Activated CD4-positive, CD25-positive, alpha-beta regulatory T cell treated with anti-CD3 and anti-CD28 coated beads, Interleukin-2, amount 50 U/mL, for 16 hours (primary cell): ENCODE measurements at places on chromosomes 7 and 10.

DNA sequence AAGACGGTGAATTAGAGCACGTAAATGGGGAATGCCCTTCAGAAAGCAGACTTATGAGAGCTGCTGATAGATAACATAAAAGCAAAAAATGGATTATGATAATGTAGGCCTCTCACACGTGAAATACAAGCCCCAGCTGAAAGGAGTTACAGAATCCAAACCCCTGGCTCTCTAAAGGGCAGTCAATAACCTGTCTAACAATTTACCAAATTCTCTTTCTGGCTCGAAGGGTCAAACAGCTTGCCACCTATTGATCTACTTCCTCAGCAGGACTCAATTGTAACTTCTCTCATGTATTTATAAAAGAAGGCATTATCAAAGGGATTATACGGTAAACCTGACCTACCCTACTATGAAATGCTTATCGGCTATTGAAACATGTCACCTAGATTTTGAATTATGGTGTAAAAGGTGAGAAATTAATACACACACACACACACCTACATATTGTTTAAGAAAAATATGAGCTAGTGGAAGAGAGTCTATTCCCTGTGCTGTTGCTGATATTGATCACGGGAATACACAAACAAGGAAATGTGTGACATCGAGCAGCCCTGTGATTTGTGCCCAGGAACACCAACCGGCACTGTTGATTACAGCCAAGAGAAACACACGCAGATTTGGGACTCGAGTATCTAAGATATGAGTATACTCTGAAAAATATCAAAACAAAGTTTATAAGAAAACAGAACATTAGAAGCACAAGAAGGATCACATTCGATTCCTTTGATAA is 135.6 kb upstream of the NEBL start:
- no peak for DNase-seq

- DNase-seq: no peak
These were observed 55.5 kb upstream of the LOXL4 start for GRCh38 chr10:98323221-98324164.

DNA sequence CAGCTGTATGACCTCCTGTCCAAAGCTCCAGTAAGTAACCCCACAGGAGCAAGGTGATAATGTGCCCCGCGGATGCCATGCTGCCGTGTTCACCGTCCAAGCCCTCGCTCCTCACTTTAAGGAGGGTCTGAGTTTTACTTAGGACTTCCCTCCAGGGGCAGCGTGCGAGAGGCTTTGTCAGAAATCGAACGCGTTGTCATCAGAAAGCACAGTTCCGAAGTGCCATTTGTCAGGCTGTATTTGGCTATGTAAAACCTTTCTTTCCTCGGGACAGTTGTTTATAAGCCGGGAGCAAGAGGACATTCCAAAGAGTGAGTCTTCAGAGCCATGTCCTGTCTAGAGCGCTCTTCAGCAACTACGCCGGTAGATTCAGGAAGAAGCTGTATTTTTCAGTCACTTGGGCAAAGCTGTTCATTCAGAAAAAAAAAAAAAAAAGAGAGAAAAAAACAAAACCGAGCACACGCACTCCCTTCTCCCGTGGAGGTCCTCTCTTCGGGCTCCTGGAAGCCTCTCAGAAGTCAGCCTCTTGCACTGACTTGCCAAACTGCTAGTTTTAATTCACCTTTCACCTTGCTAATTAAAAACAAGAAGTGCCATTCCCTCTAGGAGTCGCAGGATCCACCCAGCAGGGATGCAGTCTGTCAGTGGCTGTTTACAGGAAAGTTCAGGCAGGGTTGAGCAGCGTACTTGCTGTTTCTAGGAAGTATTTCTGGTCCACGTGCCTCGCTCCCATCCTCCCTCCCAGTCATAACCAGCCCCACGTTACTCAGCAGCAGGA is at the start of gene SEMA3E:
TSS of gene SEMA3E (minus strand) at position 676 of the 778 bp plus-strand sequence.
- DNase-seq: no peak

GRCh38 chr10:116836083-116836482 is 13.2 kb upstream of the ENO4 start:
- no peak for DNase-seq

DNA sequence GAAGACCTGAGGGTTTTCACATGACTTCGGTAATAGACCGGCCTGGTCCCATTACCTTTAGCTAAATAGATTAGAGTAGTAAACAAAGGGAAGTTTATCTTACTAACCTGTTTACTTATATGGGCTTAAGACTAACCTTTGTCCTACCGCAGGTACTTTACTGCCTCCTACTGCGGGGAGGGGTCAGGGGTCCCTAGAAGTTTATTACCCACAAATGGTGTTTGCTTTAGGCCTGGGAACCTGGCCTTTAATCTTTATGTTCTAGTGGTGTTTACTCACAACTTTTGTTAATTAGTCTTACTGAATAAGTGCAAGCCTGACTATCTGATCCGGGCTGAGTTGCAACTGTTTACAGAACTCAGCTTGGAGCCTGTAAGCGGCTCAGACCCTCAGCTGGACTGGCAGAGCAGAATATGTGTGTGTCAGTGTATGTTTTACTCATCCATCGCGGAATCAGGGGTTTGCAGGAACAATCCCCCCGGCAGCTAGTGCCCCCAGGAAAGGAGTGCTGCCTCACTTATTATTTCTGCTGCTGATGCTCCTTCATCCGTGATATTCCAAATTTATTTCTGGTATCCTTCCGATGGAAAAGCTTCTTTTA is 578.9 kb upstream of the SEMA3D start:
- no peak for DNase-seq
